Non-pigmented ciliary epithelial cell (primary cell): ENCODE measurements at places on chromosomes 2 and 18.

GRCh38 chr18:36655930-36656329 is 172.9 kb downstream of the TPGS2 start:
- DNase-seq = no peak

DNA sequence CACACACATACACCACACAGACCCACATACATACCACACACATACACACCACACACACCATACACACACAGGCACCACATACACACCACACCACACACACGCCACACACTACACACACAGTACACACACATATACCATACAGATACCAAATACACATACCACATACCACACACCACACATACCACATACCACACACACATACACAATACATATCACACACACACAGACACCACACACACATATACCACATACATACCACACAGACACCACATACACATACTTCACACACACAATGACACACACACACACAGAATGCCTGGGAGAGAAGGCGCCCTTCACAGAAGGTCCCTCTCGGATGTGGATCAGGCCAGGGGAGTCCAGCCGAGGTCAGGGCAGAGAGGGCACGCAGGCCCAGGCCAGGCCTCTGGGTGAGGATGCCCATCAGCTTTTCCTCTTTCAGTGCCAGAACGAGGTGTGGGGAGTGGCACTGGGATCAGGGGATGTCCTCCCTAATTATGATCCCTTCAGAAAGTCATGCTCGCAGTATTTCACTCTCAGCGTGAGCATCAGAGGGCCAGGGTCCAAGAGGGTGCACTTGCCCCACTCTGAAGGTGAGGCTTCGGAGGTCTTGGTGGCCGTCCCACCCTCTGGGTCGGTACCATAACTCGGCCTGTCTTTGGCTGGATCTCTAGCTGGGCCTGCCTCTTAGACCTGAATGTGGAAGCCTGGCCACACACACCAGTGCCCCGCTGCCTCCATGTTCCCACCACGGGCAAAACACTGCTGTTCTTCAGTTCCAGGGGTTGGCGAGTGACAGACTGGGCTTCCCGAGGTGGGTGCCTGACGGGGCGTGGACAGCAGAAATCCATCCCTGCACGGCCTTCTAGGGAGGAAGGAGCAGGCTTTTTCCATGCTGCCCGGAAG is 70.6 kb upstream of the ODC1 start:
- DNase-seq = no peak

GRCh38 chr2:22329211-22330154 is 1055.5 kb upstream of the KLHL29 start:
- no peak for DNase-seq

DNA sequence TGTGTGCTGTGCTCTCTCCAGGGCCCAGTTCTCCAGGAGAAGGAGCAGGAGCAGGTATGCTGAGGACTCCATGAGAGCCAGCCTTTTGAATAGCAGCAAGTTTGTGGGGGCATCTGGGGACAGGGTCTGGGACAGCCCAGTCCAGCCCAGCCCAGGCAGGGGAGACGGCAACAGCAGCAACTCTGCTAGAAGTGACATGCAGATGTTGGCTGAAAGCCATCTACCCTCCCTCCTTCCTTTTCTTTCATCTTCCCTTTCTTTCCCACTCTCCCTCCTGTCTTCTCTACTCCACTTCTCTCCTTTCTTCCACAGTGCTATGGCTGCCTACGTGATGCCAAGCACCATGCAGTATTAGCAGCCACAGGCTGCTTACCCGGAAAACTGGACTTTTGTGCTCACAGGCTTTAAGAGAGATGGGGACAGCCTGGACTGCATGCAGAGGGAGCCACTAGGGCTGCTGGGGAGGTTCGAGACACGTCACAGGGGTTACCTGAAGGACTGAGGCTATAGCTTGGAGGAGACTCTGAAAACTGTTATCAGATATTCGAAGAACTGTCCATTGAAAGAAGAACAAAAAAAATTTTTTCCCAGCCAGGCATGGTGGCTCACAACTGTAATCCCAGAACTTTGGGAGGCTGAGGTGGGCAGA is 23.8 kb upstream of the YWHAQ start:
- no peak for DNase-seq

GRCh38 chr2:68791914-68792313 is 57.3 kb downstream of the ARHGAP25 start:
- no peak for DNase-seq

DNA sequence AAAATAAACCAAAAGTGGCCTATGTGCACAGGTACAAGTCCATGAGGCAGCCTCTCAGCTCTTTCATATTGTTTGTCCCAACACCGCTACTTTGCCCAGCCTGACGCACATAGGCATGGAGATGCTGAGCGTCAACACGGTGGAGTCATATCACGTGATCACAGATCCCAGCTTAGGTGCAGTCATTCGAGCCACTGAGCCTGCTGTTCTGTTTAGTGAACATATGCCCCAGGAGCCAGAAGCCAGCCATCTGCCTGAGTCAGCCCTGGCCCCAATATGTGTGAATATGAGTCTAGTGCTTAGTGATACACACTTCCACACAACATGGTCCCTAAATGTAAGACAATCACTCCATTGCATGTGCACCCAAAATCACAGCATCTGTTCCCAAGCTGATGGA is 88.2 kb upstream of the LCLAT1 start:
- DNase-seq = no peak

DNA sequence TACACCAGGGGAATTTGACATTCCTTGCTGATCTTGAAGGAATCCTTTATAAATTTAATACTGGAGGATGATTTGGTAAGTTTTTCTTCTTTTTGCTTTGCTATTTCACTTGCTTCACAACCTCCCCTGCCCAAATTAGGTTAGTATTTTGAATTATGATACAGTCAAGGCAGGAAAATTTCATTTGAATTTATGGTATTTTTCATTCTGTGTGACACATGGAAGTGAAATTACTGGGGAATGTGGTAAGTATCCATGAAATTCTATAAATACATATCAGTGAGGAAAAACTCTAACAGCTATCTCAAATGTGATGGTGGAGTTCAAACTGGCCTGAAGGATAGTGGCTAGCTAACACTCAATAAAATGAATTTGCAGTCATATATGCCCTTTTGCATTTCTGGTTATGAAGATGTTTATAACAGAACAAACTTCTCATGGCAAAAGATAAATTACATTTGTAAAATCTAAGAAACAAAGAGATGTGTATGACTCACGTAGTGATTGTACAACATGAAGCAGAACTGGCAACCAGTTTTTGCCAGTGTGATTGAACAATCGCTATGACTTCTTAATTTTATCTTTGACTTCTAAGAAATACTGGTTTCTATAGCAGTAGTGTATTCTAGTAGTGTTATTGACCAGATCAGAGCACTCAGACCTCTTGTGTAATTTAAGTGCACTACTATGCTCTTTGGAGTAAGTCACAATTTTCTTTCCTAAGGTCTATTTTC is 152.6 kb downstream of the IKZF2 start:
- no peak for DNase-seq

DNA sequence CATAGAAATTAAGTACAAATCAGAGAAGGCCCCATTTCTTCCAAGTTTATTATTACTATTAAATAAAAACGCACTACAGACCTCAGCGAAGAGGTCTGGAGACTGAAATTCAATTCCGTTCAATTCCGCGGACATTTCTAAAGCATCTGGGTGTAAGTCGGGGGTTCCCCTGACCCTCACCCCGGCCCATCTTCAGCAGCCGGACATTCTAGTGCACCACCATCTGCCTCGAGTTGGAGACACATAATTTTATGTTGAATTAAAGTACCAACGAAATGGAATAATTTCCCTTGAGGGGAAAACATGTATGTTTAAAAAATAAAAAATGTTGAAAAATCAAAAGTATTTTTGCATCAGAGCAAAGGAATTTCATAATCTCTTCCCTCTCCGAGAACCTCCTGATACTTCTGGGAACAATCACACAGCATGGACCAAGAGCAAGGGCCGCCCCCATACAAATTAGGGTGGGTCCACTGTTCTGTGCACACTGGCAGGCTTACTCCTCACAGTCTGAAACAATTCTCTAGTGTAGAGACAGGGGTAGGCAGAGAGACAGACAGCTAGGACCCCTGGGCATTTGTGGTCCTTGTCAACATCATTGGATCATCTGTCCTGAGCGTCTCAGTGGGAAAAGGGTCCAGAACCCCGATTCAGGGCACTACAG is 29.3 kb downstream of the MBP start:
- DNase-seq = no peak

DNA sequence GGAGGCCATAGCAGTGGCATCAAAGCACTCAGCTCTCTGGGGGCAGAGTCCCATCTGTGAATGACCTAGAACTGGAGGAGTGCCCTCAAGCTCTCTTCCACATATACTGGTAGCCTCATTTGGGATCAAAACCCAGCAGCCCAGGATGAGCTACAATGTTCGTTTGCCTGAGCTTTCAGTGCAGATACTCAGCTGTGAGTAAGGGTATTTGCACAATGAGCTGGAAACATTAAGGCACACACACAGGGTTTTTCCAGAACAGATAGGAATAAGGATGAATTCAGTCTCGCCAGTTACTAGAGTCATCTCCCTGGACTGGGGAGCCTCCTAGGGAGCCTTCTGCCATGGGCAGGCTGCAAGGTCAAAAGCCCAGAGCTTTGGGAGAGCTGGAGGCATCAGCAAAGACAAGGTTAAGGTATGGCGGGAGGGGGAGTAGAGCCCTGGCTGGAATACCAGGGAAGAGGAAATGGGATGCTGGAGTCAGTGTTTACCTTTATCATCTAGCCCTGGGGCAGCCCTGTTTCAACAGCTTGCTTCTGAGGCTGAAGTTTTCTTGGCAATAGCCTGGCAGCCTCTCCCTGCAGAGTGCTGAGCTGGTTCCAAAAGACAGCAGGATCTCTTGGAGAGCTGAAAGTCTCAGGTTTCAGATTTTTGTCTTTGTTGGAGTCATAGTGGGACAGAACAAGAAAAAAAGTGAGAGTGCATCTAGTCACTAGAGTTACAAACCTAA is 187.7 kb downstream of the LOXHD1 start:
- no peak for DNase-seq

- DNase-seq = no peak
Observed at GRCh38 chr18:62576845-62577512, 54.2 kb downstream of the ZCCHC2 start.
